ENCODE measurements at places on chromosomes 7 and 10.

DNA sequence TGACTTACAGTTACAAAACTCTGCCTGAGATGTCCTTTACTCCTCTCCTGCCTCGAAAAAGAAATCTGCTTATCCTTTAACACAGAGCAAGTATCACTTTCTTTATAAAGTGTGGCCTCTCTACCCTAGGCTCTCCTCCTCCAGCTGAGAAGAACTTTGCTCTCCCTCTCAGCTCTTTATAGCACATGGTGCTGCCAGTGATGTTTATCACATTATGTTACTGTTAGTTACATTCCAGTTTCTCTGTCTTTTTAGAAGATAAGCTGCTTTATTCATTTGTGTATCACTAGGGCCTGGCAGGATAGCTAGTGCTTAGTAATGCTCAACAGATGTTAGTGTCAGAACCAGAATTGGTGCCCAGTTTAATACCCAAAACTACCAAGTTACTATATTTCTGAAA lies 41.1 kb upstream of the TMEM229A start:
- DNase-seq = no peak

DNA sequence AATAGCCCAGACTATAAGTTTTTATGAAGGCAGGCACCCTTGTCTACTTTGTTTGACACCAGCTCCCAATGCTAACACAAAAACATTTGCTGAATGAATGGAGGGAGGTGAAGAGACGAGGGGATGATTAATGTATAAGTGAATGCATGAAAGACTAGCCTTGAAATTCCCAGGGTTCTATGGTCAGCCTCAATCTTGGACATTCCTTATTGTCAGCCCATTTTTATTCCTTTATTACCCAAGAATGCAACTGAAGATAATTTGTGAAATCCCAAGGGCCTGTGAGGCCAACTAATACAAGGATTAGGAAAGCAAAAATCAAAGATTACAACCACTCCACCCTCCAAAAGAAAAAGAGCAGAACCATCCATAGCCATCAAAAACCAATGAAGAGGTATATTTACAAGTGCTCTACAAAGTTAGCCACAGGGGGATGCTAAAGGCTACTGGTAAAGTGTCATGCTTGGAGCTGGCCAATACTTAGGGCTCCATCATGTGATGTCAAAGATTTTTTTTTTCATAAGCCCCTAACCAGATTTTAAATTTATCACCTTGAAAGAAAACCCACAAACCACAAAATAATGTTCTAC lies 40.0 kb upstream of the ASAH2 start:
- DNase-seq = no peak

DNA sequence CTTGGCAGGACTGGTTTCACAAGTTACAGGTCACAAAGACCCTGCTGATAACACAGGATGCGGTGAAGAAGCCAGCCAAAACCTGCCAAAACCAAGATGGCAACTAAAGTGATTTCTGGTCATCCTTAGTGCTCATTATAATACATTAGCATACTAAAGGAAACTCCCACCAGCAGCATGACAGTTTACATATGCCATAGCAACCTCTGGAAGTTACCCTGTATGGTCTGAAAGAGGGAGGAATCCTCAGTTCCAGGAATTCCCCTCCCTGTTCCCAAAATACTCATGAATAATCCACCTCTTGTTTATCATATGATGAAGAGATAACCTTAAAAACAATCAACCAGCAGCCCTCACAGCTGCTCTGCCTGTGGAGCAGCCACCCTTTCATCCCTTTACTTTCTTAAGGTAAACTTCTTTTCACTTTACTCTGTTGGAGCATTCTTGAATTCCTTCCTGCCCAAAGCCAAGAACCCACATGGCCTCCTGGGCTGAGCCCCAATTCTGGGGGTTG lies 21.9 kb downstream of the DPY19L1 start:
- DNase-seq = no peak

GRCh38 chr10:33132626-33133025 lies 174.6 kb upstream of the ITGB1 start:
- DNase-seq = no peak

DNA sequence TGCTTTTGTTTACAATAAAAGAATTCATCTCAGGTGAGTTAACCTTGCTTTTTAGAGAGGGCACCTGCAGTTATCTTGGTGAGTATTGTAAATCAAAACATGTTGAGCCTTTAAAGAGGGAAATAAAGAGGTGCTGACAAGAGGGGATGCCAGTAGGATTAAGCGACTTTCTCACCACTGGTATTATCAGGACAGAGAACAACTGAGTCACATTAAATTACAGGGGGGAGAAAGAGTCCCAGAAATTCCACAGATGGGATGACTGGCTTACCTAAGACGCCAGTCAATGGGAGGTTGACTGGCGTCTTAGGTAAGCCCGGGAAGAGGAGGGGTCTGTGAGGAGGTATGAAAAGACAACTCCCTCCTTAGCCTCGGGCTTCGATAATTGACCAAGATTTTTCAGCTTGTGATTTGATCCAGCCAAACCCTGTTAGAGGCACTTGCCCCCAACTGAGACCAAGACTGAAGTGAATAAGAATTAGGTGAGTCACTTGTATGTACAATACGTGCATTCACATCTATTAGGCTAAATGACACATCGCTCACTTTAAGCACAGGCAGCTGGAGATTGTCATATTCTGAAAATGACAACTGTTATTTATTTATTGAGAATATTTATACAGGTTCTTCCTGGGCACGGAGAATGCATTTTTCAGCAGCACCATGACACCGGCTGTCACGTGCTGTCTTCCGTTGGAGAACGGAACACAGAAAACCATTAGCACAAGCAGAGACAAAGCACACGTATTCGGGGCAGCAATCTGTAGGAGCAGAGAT lies 117.6 kb downstream of the SEM1 start:
- no peak for DNase-seq

- no peak for DNase-seq
Observed at GRCh38 chr7:20602306-20602705, 13.2 kb upstream of the ABCB5 start.

DNA sequence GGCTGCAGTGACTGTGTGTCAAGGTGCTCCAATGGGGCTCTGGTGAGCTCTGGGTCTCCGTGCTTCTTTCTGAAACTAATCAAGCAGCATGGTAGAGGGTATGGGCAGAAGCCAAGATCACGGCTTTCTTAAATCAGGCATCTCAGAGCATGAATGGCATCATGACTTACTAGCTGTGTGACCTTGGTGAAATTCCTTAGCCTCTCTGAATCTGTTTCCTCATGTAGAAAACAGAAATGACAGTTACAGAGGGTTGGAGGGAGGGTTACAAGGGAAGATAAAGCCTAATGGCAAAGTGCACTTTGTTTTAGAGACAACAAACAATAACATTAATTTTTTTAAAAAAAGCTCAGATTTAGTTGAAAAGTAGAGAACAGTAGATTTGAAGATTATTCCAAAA lies 34.9 kb downstream of the FRMPD2 start:
- DNase-seq = no peak

DNA sequence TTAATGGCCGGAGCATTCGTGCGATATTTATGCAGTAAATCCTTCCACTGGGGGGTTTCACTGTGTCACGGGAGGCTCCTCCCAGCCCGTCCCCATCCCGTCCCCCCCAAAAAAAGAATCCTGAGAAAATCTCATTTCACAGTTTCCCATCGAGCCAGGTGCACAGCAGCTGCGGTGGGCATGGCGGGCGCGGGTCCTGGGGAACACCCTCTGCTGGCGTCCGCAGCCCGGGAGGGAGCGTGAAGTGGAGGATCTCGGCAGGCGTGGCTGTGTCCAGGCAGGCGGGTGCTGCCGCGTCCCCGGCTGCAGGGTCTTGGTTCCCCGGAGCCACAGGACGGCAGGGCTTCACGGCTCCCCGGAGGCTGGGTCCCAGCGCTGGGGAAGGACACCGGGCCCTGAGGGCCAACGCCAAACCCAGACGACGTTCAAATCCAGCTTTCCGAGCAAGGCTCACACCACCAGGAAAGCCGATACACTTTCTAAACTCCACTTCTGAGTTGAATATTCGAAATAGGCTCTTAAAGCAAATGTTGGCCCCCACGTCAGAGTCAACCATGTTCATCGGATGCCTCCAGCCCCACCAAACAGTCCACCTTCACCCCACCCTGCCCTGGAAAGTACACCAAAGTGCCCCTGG lies 55.7 kb downstream of the PDGFA start:
- no peak for DNase-seq

GRCh38 chr7:139360948-139361307 lies 1.2 kb downstream of the LUC7L2 start:
- DNase-seq = no peak

DNA sequence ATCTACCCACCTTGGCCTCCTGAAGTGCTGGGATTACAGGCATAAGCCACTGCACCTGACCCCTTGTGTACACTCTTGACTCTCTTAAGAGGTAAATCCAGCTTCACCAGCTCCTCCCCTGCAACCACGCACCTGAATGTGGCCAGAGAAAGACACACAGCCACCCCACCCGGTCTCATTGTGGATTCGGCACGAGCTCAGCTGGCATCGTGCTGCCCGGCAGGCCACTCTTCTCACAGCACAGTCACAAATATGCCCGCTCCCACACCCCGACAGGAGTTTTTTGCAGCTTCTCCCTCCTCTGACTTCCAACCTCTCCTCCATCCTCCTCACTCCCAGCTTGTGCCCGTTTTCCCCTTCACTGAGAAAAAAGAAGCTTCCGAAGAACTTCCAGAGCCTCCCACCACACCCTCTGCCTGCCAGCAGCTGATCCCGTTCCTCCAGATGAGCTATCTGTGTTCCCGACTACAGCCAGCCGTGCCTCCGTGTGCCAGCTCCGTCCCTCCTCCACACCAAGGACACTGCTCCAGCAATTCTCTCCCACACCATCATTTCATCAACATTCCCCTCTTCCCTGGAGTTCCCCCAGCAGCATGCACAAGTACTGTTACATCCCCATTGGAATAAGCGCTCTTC lies 8.0 kb upstream of the SMARCD3 start:
- DNase-seq = no peak

- DNase-seq = no peak
Observed at GRCh38 chr10:24503461-24504320, 220.0 kb downstream of the ARHGAP21 start.

DNA sequence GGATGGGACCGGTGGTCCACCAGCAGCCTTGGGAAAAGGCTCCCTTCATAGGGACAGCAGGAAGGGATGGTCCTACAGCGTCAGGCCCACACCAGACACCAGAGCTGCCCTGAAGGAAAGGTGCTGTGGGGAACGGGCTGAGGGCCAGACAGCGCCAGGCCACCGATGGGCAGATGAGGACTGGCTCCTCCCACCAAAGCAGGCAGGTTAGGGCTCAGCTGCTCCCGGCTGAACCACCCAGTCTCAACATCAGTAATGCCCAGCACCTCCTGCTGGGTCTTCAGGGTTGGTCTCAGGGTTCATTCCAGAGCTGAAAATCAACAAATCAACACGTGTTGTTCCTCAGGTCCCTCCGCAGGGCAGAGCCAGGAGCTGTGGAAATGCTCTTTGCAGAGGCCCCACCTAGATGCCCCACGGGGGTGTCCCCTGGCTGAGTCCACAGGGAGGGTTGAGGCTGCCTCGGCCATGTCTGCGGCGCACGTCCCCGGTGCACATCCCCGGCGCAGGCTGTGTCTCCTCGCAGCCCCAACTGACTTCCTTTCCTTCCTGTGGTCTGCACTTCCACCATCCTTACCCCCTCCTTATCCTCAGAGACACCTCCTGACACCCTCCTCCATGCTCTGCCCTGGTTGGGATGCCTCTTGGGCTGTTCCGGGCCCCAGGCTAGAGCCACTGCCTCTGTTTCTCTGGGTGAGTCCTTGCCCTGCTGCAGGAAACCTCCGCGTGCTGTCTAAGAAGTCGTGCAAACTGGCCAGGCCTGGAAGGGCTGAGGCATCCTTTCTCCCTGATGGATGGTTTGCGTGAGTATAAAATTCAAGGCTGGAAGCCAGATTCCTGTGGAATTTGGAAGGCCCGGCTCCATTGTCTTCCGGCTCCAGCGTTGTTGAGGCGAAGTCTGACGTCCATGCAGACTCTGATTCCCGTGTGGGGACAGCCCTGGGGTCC lies 32.8 kb upstream of the CFAP46 start:
- no peak for DNase-seq

- DNase-seq = no peak
Observed at GRCh38 chr7:1045069-1046063, 1.0 kb downstream of the GPR146 start.

DNA sequence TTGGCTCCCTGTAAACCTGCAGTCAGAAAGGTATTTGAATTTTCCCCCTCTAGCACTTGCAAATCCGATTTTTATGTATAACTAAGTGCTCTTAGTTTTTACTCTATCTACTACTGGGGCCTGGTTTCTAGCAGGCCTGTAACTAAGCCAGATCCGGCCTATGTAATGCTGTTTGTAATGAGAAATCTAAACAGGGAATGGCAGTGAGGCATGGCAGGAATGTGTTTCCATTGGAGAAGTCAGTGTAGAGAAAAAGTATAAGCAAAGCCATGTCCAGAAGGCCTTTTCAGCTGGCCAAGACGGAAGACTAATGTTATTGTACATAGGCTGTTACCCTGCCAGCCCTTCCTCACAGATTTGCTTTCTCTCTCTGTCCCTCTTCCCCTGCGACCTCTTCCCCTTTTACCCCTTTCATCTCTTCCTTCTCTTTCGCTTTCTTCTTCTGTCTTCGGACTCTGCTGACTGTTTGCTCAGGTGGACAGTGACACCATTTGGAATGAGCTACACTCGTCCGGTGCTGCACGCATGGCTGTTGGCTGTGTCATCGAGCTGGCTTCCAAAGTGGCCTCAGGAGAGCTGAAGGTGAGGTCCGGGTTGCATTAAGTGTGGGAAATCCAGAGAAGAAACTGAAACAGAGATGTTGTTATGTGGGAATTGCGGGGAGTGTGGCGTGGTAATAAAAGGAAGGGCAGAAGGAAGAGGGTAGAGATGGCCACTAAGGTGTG lies 297.5 kb downstream of the HDAC9 start:
- no peak for DNase-seq

- no peak for DNase-seq
Observed at GRCh38 chr10:15321431-15322341, 49.4 kb downstream of the FAM171A1 start.

GRCh38 chr7:100489121-100489520 lies 5.4 kb downstream of the NYAP1 start:
- no peak for DNase-seq

DNA sequence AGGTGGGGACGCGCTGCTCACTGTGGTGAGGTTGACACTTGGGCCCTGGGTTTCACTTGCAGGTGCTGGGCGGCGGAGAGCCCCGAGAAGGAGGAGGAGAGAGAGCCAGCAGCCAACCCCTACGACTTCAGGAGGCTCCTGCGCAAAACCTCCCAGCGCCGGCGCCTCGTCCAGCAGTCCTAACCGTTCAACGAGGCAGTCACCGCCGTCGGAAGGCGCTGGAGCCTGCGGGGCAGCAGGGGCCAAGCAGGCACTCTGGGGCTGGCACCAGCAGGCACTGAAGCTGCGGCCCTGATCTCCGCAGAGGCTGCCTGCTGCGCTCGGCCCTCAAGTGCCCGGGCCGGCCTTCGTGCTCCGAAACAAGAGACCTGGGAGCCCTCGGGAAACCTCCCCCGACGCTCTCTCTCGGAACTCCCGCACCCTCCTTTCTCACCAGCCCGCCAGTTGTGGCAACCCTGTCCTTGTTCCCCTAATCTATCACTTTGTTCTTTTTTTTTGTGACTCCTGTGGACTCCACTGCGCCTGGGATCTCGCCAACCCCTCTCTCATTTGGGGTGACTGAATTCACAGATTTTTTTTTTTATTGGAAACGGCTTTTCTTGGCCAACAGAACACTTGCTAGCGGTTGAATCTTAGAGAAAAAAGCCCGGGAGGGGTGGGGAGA lies 4.7 kb upstream of the GAD2 start:
- DNase-seq = no peak

GRCh38 chr10:1696106-1696505 lies 41.2 kb downstream of the ADARB2 start:
- DNase-seq = no peak

All from stimulated activated CD4-positive, alpha-beta T cell treated with anti-CD3 and anti-CD28 coated beads, TNF-alpha, amount 100 ng/mL, for 4 hours (primary cell).